ENCODE measurements at places on chromosomes 12 and 14. TPM values are rescaled to one million over a fixed set of nuclear protein-coding genes. Genes with fewer than 3 reads are reported as not detected.

The CEP83 gene
- polyA plus RNA-seq = 22.6 TPM

The ST8SIA1 gene
- polyA plus RNA-seq = 6.6 TPM

The ARPC3 gene
- polyA plus RNA-seq = 238 TPM

The DNAL1 gene
- 21.0 TPM for polyA plus RNA-seq

The NKX2-1 gene
- polyA plus RNA-seq = not detected

The TSPAN19 gene
- 0.75 TPM for polyA plus RNA-seq

The APAF1 gene
- 28.0 TPM for polyA plus RNA-seq

The TRHDE gene
- 21.3 TPM for polyA plus RNA-seq

The KRT72 gene
- polyA plus RNA-seq = not detected

The PARPBP gene
- 13.9 TPM for polyA plus RNA-seq

The B4GALNT1 gene
- 0.58 TPM for polyA plus RNA-seq

The SPX gene
- 18.2 TPM for polyA plus RNA-seq

The OR4L1 gene
- not detected for polyA plus RNA-seq

The FAM186B gene
- polyA plus RNA-seq = 3.2 TPM

The HOXC6 gene
- 49.8 TPM for polyA plus RNA-seq

The TAPBPL gene
- 25.6 TPM for polyA plus RNA-seq

The TPPP2 gene
- 3.6 TPM for polyA plus RNA-seq

The ATL1 gene
- 8.4 TPM for polyA plus RNA-seq

The KRT6B gene
- not detected for polyA plus RNA-seq

The CCDC175 gene
- 0.93 TPM for polyA plus RNA-seq

The EFS gene
- 56.8 TPM for polyA plus RNA-seq

The BHLHE41 gene
- polyA plus RNA-seq = 3.1 TPM

The OR4K15 gene
- not detected for polyA plus RNA-seq

The RNASE3 gene
- polyA plus RNA-seq = 0.66 TPM

The PGAM5 gene
- polyA plus RNA-seq = 23.7 TPM
